ENCODE measurements at places on chromosomes 6 and 20.

- DNase-seq = no peak
Measured at GRCh38 chr20:34713194-34713943, 9.2 kb downstream of the TP53INP2 start.

DNA sequence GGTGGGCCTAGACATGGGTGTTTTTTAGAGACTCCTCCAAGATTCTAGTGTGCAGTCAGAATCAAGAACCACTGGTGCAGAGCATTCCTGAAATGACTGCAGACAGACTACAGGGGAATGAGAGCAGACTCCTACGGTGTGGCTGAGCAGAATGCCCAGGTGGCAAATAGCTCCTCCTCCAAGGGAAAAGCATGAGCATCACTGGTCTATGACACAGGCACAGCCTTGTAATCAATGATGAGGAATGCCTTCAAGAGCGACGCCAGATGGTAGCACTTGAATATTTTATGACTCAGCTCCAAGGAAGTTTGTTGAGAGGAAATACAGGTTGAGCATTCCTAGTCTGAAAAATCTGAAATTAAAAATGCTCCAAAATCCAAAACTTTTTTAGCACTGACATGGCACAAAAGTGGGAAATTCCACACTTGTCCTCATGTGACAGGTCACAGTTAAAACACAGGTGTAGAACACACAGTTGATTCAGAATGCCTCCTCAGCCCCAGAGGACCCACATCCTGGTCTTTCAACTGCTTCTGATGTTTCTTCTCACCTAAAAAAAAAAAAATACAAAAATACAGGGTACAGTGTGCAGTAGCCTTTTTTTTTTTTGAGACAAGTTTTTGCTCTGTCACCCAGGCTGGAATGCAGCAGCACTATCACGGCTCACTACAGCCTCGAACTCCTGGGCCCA is 10.6 kb upstream of the FAM8A1 start:
- no peak for DNase-seq

- no peak for DNase-seq
Measured at GRCh38 chr6:19454001-19454720, 383.0 kb upstream of the ID4 start.

- DNase-seq = no peak
Measured at GRCh38 chr6:18720075-18720474, 332.9 kb downstream of the RNF144B start.

DNA sequence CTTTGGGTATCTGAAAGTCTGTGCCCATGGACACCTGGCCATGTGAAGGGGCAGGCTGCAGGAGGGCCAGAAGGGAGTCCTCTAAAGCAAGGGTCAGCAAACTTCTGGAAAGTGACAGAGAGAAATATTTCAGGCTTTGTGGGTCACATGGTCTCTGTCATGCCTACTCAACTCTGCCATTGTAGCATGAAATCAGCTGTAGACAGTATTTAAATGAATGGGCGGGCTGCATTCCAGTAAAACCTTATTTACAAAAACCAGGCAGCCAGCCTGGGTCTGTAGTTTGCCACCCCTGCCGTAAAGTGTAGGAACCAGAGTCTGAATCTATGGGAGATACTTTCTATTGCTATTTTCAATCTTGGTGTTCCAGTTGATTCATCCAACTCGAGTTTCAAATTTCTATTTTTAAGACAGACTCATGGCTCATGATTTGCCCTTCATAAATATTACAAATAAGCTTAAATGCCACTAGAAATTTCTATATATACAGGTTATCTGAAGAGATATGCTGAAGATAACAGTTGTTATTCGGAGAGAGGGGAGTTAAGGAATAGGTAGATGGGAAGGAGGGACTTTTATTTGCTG is 19.0 kb upstream of the ADGRF4 start:
- no peak for DNase-seq

DNA sequence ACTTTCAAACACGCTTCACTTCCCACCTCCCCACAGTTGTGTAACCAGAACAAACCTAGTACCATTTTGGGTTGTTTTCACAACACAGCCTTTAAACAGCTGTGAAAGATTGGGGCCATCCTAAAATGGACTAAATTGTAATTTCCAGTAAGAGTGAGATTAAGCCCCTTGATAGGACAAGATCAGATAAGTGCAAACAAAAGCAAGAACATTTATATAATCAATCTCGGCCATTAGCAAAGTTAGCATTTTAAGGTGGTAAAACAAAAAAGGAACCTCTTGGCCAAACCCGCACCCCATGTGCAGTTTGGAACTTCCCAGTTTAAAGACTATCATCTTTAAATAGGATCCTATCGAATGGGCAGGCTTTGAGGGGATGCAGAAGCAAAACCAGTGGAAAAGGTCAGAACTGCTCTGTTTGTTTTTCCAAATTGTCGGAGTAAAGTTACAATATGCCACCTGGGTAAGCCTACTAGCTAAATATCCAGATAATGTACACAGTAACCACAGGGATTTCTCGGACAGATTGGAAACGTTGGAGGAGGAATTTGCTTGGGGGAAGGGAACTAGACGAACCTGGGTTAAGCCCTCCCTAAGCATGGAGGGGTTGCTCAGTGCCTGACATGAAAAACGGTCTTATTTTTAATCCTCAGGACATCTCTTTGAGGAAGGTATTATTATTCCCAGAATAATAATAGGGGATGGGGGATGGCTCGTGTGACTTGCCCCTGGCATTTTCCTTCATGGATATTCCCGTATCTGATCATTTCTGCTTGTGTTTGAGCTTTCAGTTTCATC is 159.8 kb upstream of the SALL4 start:
- no peak for DNase-seq

- no peak for DNase-seq
Measured at GRCh38 chr6:3887150-3887700, 38.1 kb downstream of the FAM50B start.

DNA sequence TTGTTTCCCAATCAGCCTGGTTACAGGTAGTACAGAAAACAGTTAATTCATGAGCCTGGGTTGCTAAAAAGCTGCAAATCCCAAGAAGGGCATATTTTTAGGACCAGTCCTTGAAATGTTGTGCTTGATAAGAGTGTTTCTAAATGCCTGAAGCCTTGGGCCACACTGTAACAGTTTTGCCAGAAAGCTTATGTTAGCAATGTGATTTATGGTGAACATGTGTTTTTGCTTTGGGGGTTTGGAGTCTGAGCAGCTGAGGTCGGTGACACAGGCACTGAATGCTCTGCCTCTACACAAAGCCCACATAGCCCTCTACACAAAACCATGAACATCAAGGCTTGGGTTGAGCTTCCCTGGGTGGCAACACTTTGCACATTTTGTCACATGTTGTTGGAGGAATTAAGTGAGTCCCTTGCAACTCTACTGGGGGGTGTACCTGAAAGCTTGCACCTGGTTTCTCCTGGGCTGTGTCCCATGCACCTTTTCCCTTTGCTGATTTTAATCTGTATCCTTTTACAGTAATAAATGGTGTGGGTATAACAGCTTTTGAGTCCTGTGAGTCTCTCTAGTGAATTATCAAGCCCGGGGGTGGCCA is 22.2 kb downstream of the AHI1 start:
- no peak for DNase-seq

DNA sequence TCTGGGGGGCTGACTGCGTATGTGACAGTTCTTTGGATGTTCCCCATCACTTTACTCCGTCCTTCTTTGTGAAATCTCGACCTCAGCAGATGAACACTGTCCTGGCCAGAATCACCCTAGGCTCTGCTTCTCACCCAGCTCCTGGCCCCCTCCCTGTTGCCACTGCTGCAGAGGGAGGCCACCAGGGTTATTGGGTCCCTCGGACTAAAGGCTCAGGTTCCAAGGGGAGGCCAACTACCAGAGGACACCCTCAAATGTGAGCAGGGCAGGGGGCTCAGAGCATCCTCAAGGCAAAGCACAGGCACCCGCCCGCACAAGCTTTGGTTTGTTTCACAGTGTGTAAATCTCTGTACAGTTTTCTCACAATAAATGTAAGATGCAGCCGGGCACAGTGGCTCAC is 269.9 kb downstream of the UST start:
- no peak for DNase-seq

DNA sequence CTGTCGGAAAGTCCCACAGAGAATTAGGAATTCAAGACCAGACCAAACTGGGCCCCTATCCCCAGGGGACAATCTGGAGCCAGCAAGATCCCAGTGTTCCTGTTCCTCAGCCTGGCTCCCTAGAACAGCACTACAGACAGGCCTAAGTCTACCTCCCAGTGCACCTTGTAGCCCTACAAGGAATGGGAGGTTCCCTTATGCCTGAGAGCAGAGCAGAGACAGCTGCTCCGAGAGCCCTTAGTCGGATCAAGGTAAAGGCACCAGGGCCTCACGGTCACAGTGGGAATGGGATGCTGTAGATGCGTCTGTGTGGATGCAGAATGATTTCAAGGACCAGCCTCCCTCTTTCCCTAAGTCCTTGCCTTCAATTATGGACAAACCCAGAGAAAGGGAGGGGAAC is 204.5 kb upstream of the STXBP5 start:
- DNase-seq = no peak

- DNase-seq = no peak
Measured at GRCh38 chr6:167932468-167933276, 64.8 kb upstream of the KIF25 start.

- no peak for DNase-seq
Measured at GRCh38 chr6:79969784-79970183, 22.4 kb upstream of the ELOVL4 start.

DNA sequence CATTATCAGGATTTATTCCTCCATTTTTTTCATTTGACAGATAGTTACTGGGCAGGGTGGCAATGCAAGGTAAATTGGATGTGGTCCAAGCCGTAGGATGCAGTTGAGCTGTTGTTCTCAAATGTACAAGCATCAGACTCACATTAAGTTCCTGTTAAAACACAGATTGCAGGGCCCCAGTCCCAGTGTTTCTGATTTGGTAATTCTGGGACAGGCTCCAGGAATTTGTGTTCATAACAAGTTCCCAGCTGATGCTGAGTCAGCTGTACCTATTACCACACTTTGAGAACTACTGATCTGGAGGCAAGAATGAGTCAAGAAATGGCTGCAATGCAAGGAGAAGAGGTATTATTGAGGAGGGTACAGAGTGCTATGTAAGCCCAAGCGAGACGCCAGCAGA is 11.7 kb downstream of the TMEM244 start:
- no peak for DNase-seq

- no peak for DNase-seq
Measured at GRCh38 chr20:46545827-46546138, 4.7 kb downstream of the OCSTAMP start.

GRCh38 chr20:51460569-51461265 is 81.8 kb downstream of the NFATC2 start:
- no peak for DNase-seq

DNA sequence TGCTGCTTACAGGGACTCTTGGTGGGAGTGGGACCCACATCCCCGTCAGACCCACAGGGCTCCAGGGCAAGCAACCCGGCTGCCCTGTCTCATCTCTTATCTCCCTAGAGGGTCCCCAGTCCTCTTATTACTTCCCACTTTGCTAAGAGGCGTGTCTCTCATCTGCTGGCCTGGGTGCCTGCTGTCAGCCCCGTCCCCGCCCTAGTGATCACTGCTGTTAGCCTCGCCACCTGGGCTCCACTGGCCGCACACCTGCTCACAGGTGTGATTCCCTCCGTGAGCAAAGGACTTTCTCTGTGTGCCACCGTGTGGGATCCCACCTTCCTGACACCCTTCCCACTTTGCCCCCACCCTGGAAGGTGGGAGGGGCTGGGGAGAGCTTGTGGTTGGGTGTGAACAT is 57.6 kb downstream of the TCP11 start:
- DNase-seq = no peak

DNA sequence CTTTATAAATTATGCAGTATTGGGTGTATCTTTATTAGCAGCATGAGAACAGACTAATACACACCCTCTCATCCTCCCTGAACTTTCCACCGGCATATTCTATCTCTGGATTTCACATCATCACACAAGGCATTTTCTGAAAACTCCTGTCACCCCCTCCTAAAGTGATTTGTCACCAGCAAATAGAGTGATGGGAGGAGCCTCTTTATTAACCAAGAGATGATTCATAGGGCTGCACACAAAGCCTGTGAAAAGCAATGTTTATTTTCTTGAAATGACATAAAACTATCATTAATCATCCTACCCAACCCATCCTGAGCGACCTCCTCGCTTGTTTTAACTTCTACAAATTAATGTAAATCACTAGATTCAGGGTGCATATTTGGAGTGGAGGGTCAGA is 394.7 kb upstream of the SULF2 start:
- DNase-seq = no peak

DNA sequence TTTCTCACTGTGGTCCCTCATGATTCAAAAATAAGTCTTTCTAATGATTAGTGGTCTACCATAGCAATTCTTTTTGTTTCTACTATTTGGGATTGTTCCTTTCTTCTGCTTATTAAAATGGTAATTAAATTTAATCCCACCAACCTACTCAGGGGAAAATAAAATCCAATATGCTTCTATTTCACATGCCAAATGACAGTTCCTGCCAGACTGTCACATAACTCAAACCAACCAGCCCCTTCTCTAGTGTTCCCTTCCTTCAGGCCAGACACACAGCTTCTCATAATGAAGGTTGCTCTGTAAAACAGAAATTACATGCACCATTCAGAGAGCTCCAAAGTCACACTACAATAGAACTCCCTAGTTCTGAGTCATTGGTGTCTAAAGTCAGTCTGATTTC is 23.2 kb downstream of the PAK5 start:
- no peak for DNase-seq

DNA sequence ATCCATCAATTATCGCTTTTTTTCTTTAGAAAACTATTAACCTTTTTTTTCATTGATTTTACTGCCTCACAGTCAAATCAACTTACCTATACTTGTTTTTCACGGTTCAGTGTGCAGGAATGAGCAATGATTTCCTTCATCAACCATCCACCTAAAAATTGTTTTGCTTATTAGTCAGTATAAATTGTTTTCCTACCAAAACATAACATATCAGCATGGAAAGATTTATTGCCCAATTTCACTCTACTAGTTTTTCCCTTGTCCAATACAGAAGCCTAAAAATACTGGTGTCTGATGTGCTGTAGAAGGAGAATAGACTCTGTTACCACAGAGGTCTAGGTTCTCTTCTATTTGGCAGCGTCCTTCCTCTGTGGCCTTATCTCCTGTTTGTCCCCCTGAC is 558.2 kb upstream of the CITED2 start:
- no peak for DNase-seq

- DNase-seq = no peak
Measured at GRCh38 chr6:8683204-8683603, 247.9 kb upstream of the SLC35B3 start.

- no peak for DNase-seq
Measured at GRCh38 chr6:140623498-140623897, 1249.0 kb upstream of the CITED2 start.

GRCh38 chr20:25586877-25587276 is 1.5 kb upstream of the NINL start:
- DNase-seq = no peak
